Progenitor cell of endocrine pancreas (in vitro differentiated cells): ENCODE measurements at places on chromosomes 1 and 21. TPM values are rescaled to one million over a fixed set of nuclear protein-coding genes. Genes with fewer than 3 reads are reported as not detected.
A peak's percentile ranks its signal among the peaks of the same experiment; 100 is the strongest.

DNA sequence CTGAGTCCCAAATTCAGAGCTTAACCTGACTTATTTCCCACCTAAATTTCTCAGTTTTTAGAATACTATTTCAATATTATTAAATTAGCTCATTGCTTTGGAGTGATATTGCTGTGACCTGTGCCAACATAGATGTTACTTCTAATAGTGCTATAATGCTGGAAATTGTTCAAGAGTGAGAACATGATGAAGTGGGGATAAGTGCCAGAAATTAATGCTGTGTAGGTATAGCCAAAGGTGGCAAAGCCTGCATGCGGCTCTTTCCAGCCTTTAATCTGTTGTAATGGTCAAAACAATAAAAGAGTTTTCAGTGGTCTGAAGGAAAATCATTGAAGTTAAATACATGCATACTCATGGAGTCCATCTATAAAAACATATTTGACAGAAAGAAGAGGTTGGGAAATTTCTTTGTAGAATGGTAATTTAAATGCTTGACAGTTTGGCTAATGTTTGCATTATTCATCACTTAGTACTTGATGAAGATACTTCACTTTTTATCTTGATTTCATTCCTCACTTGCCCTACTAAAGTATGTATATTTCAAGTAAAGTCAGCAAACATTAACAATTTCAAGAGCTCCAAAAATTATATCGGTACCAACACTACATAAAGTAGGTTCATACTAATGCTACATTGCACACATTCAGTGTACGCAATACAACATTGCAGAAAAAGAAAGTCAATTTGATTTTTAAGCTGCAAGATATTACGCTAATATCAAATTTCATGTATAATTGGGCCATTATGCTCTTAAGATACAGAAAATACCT lies 82.1 kb downstream of the OLFM3 start:
- peaks cover 2% of the 10 kb centered on the region for H3K4me1 ChIP-seq
- no peaks in the 10 kb centered on the region for H3K27me3 ChIP-seq
- H3K36me3 ChIP-seq = no peaks in the 10 kb centered on the region
- no peak for DNase-seq
- H3K27ac ChIP-seq = no peak overlapping the region

DNA sequence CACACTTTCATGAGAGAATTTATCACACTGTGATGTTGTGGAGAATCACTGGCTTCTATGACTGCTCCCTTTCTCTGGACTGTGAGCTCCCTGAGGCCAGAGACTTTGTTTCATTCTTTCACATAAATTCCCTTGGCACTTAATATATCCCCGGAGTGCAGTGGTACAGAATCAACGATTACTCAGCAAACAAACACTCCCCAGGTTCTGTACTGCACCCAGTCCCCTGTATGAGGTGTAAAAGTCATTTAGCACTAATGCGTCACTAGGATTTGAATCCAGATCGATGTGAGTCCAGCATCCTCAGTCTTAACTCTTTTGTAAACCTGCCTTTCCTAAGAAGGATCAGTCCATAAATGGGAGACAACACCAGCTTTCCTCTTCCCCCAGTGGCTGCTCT lies 6.8 kb upstream of the UTP25 start:
- no peak overlapping the region for H3K4me3 ChIP-seq
- H3K4me1 ChIP-seq = peaks cover 5% of the 10 kb centered on the region
- no peak for DNase-seq
- no peak overlapping the region for H3K27ac ChIP-seq
- H3K36me3 ChIP-seq = no peaks in the 10 kb centered on the region

- H3K4me3 ChIP-seq = peak within 1 kb of the TSS; percentile 92
- peak within 1 kb of the TSS; percentile 99 for H3K27ac ChIP-seq
- no peaks in the 10 kb centered on the region for H3K27me3 ChIP-seq
- H3K36me3 ChIP-seq = peaks cover 7% of the 10 kb centered on the region
- DNase-seq = peak; percentile 85
Observed at GRCh38 chr1:153626904-153627714, at the start of gene S100A13. TSS of gene S100A13 (minus strand) at chr1:153627505. CDS start at chr1:153626472, 1,033 bp downstream.

DNA sequence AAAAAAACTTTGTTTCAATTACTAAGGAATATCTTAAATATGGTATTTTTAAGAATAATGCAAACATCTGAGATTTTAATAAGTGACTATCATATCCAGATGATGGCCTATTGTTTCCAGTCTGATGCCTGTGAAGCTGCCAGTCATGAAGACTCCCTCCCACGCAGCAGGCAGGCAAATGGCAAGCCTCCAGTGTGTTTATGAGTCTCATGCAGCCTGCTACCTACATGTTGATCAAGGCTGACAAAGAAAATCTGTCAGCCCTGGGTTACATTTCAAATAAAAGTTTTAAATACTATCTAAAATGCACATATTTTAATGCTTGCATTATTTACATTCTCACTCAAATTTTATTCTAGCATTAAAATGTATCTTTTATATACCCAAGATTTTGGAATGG lies 137.6 kb upstream of the RNPC3 start:
- no peaks in the 10 kb centered on the region for H3K27me3 ChIP-seq
- DNase-seq = no peak
- no peaks in the 10 kb centered on the region for H3K4me1 ChIP-seq

DNA sequence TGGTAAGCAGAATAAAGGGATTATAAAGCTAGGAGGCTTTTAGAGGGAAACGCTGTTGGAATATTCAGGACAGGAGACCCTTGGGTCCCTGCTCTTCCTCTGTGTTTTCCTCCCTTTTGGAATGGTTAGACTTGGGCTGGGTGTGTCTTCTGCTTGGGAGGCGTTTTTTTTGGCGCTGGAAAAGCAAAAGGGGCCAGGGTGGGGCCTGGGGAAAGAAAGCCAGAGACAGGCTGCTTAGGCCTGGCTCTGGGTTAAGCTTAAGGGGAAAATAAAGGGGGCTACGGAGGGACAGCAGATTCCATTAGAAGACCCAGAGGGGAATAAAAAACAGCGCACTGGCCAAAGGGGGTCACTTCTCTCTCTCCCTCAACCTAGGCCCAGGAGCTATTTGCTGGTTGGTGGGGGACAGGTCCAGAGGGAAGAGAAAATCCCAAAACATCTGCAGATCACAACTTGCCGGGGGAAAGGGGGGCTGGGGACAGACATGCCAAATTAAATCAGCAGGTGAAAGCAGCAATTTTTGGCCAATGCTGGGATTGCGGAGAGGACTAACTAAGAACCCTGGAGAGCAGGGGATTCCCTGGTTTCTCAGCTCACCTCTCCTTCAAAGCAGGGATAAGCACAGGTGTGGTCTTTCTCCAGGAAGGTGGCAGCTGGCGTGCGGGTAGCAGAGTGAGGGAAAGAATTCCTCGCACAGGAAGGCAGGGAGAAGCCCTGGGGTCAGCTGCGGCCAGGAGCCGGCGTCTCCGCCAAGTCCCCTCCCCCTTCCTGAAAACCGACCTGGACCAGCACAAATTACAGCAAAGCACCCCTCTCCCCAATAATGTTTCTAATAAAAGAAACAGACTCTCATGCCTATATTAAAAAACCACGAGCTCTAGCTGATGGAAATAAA lies 82.2 kb upstream of the AK4 start:
- no peaks in the 10 kb centered on the region for H3K36me3 ChIP-seq
- peak; percentile 19 for DNase-seq
- H3K27ac ChIP-seq = peak overlapping the region; percentile 92
- H3K4me1 ChIP-seq = peaks cover 18% of the 10 kb centered on the region
- H3K4me3 ChIP-seq = peak overlapping the region; percentile 86

GRCh38 chr1:167161242-167161641 lies 59.4 kb upstream of the POU2F1 start:
- peaks cover 31% of the 10 kb centered on the region for H3K4me1 ChIP-seq
- H3K36me3 ChIP-seq = no peaks in the 10 kb centered on the region
- H3K27me3 ChIP-seq = no peaks in the 10 kb centered on the region
- no peak for DNase-seq
- no peak overlapping the region for H3K4me3 ChIP-seq

GRCh38 chr1:224666913-224667312 lies 50.8 kb downstream of the CNIH3 start:
- H3K27me3 ChIP-seq = no peaks in the 10 kb centered on the region
- no peak overlapping the region for H3K4me3 ChIP-seq
- no peak overlapping the region for H3K27ac ChIP-seq
- no peak for DNase-seq
- no peaks in the 10 kb centered on the region for H3K4me1 ChIP-seq
- no peaks in the 10 kb centered on the region for H3K36me3 ChIP-seq

- H3K36me3 ChIP-seq = no peaks in the 10 kb centered on the region
- no peaks in the 10 kb centered on the region for H3K27me3 ChIP-seq
- peaks cover 1% of the 10 kb centered on the region for H3K4me1 ChIP-seq
- peak overlapping the region; percentile 19 for H3K27ac ChIP-seq
Observed at GRCh38 chr1:237953238-237953637, 62.5 kb upstream of the ZP4 start.

SCMH1 gene
- total RNA-seq = 55.4 and 57.6 TPM in 2 replicates

PCSK9 gene
- total RNA-seq = 18.7 and 19.5 TPM in 2 replicates

ZSCAN20 gene
- 8.6 and 10.5 TPM in 2 replicates for total RNA-seq
